ENCODE measurements at places on chromosomes 3 and 15. TPM values are rescaled to one million over a fixed set of nuclear protein-coding genes. Genes with fewer than 3 reads are reported as not detected.

Gene NR2C2
- total RNA-seq = 55.0 TPM

DNA sequence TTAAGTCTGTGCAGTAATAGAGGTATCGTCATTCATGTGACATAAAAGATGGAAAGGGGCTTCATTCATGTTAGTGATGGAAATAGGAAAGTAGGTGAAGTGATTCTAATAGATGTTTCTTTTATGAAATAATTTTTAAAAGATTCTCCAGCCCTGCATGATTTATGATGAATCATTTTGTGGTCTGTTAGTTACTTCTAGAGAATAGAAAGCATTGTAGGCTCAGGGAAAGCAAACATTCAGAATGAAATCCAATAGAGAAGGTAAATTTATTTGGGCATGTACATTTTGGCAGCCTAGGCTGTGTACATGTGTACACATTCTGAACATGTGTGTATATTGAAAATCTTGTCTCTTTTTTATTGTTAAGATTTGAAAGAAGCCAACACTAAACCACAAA, 23.1 kb downstream of the PPARG start:
- H3K27ac ChIP-seq = no peak overlapping the region
- H3K36me3 ChIP-seq = no peaks in the 10 kb centered on the region
- H3K27me3 ChIP-seq = peaks cover 13% of the 10 kb centered on the region
- no peak overlapping the region for H3K4me3 ChIP-seq
- no peak for DNase-seq

DNA sequence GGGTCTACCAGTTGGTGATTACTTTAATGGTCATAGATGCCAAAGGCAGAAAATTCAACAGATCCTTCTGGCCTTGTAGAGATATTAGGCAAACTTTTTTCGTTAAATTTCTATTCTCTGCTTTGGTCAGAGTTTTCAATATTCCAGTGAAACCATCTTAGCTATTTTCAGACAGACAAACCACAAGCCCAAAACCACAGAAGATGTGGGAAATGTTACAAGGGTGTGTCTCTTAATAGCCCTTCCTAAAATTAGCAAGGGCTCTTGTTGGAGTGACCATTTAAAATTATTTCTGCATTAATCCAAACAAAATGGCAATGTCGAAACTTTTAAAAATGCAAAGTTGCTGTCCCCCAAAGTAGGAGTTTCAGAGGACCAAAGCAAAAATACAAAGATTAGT, 102.8 kb downstream of the ARRDC4 start:
- no peak overlapping the region for H3K27ac ChIP-seq
- H3K4me1 ChIP-seq = no peaks in the 10 kb centered on the region
- no peaks in the 10 kb centered on the region for H3K27me3 ChIP-seq

Gene OIP5
- 1.4 TPM for total RNA-seq

DNA sequence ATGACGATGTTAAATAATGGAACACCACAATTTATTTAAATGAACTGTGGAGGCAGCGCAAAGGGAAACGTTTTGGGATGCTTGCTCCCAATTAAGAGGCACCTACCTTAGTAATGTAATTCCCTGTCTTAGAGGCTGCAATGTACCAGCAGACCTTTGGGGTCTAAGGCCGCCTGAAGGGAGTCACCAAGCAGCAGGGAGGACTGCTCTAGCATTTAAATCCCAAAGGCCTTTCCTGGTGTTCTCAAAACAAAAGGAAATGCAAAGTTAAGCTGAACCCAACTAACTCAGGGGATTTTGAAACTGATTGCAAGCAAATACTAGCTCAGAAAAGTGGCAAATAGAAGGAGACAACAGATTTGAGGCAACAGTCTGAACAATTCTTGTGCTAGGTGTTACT, 510.8 kb downstream of the GABRG3 start:
- no peak overlapping the region for H3K27ac ChIP-seq
- H3K4me3 ChIP-seq = no peak overlapping the region
- H3K36me3 ChIP-seq = no peaks in the 10 kb centered on the region
- no peaks in the 10 kb centered on the region for H3K27me3 ChIP-seq
- no peaks in the 10 kb centered on the region for H3K4me1 ChIP-seq
- DNase-seq = no peak

GRCh38 chr3:100216713-100217112, 44.1 kb upstream of the TBC1D23 start:
- no peaks in the 10 kb centered on the region for H3K4me1 ChIP-seq
- H3K4me3 ChIP-seq = no peak overlapping the region
- H3K27ac ChIP-seq = no peak overlapping the region
- no peak for DNase-seq
- peaks cover 13% of the 10 kb centered on the region for H3K27me3 ChIP-seq

GRCh38 chr3:88671573-88671972, 435.8 kb upstream of the EPHA3 start:
- no peaks in the 10 kb centered on the region for H3K27me3 ChIP-seq
- no peaks in the 10 kb centered on the region for H3K36me3 ChIP-seq
- H3K27ac ChIP-seq = no peak overlapping the region
- no peak for DNase-seq
- H3K4me3 ChIP-seq = no peak overlapping the region
- no peaks in the 10 kb centered on the region for H3K4me1 ChIP-seq

- peaks cover 4% of the 10 kb centered on the region for H3K4me1 ChIP-seq
- DNase-seq = no peak
- no peak overlapping the region for H3K4me3 ChIP-seq
- peaks cover 28% of the 10 kb centered on the region for H3K27me3 ChIP-seq
- H3K27ac ChIP-seq = no peak overlapping the region
Observed at GRCh38 chr15:69591905-69592508, 139.4 kb downstream of the RPLP1 start.

Gene ETFA
- total RNA-seq = 113 TPM

Gene PAQR9
- total RNA-seq = not detected

Gene ERICH6
- total RNA-seq = not detected

DNA sequence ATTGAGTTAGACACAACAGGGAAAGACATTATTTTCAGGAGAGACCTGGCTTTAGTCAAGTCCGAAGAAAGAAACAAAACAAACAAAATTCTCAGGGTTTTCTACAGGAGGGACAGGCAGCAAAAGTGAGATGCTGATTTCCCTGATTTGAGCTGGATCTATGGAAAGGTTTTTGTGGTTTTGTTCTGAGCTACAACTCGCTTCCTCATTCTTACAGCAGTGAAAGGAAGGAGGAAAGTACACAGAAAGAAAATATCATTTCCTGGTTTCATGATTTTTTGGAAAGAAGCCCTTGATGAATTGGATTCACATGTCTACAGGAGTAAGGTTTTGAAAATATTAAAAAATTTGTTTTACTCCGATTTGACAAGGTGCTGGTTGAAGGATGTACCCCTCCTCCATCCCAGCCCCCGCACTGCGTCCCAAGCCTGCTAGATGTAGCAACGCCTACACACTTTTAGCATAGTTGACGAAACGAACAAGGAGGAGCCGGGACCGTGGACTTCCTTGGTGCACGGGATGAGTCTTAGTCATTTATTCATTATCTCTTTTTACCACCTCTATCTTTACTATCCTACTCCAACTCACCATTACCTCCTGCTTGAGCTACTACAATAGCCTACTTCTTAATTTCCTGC, 10.8 kb downstream of the PRICKLE2 start:
- H3K27me3 ChIP-seq = no peaks in the 10 kb centered on the region
- no peak overlapping the region for H3K4me3 ChIP-seq
- no peak overlapping the region for H3K27ac ChIP-seq
- DNase-seq = no peak
- no peaks in the 10 kb centered on the region for H3K36me3 ChIP-seq
- no peaks in the 10 kb centered on the region for H3K4me1 ChIP-seq

DNA sequence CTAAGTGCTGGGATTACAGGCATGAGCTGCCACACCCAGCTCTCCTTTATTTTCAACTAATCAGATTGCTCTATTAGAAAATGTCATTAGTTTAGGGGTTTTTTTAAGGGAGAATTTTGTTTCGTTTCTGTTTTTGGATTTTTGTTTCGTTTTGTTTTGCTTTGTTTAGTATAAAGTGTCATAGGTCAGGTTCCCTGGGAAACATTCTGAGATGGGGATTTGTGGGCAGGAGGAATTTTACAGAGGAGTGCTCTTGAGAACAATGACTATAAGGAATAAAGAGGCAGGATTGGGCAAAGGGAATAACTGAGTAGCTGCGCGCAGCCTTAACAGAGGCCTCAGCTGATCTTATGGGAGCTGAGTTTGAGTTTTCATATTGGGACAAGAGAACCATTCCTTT, 86.8 kb upstream of the NR2F2 start:
- H3K4me3 ChIP-seq = no peak overlapping the region
- no peaks in the 10 kb centered on the region for H3K27me3 ChIP-seq
- no peaks in the 10 kb centered on the region for H3K36me3 ChIP-seq
- no peak overlapping the region for H3K27ac ChIP-seq

Gene LEKR1
- total RNA-seq = 2.9 TPM

DNA sequence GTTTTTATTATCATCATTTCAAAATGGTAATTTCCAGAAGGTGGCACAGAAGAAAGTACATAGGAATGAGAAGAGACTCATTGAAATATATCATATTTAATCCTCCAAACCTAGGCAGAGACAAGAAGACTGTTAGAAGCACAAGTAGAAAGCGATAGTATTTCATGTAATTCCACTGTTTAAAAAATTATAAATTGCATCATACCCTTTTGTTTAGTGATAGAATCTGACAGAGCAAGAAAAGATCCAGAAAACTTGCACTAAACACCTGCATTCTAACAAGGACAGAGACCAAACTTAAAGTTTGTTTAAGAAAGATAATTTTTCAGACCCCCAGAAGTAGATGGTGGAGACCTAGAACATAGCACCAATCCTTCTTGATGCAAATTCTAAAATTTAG, 56.9 kb upstream of the CD96 start:
- no peak for DNase-seq
- no peaks in the 10 kb centered on the region for H3K4me1 ChIP-seq
- H3K36me3 ChIP-seq = no peaks in the 10 kb centered on the region
- H3K27ac ChIP-seq = no peak overlapping the region
